COLO829 (cell line): ENCODE measurements at places on chromosomes 3 and 15.

GRCh38 chr3:19573644-19574043, 360.4 kb downstream of the EFHB start:
- no peak for DNase-seq

GRCh38 chr3:14532691-14533456, 7.3 kb downstream of the GRIP2 start:
- no peak for DNase-seq

- DNase-seq, result no peak
Measured at GRCh38 chr3:58111513-58112184, 99.1 kb downstream of the DNASE1L3 start.

GRCh38 chr3:55159016-55159415, 231.2 kb upstream of the LRTM1 start:
- no peak for DNase-seq

- DNase-seq, result peak; percentile 53
Measured at GRCh38 chr15:55168350-55168974, 28.3 kb downstream of the RSL24D1 start.

GRCh38 chr3:15810702-15811101, 12.9 kb upstream of the ANKRD28 start:
- DNase-seq, result no peak

- no peak for DNase-seq
Measured at GRCh38 chr15:92954578-92954977, 54.5 kb downstream of the CHD2 start.

- DNase-seq, result no peak
Measured at GRCh38 chr3:81300324-81300927, 461.0 kb downstream of the GBE1 start.

- no peak for DNase-seq
Measured at GRCh38 chr3:149588909-149589308, 68.9 kb downstream of the WWTR1 start.

DNA sequence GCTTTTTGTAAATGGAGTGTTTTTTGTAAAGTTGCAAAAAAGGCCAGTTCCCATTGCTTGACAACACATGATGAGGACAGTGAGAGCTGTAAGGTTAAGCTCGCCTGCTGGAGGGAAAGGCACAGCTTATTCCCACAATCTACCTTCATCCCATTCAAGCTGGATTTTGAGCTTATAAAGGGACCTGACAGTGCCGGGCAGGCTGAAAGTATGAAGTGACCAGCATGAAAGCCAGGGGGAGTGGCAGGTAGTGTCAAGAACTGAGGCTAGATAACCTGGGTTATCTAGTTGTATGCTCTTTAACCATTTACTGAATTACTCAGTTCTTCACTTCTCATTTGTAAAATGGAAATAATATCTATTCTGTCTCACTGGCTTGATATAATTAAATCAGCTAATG, 52.3 kb upstream of the KPNA4 start:
- DNase-seq, result no peak

DNA sequence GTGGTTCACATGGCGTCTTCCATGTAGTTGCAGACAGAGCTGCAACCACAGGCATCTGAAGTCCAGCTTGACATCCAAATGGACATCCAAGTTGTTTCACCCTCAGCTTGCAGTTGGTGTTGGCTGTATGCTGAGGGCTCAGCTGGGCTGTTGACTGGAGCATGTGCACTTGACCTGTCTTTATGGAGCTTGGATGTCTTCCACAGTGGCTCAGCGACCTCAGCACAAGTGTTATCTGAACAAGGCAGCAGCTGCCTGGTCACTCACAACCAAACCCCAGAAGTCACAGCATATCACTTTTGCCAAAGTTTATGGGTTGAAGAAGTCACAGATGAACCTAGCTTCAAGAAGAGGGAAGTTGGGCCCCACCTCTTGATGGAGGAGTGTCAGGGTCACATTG, 92.9 kb downstream of the TPRA1 start:
- no peak for DNase-seq

GRCh38 chr3:13087320-13087990, 14.2 kb upstream of the IQSEC1 start:
- no peak for DNase-seq

- no peak for DNase-seq
Measured at GRCh38 chr3:60571511-60571910, 679.7 kb downstream of the FHIT start.

DNA sequence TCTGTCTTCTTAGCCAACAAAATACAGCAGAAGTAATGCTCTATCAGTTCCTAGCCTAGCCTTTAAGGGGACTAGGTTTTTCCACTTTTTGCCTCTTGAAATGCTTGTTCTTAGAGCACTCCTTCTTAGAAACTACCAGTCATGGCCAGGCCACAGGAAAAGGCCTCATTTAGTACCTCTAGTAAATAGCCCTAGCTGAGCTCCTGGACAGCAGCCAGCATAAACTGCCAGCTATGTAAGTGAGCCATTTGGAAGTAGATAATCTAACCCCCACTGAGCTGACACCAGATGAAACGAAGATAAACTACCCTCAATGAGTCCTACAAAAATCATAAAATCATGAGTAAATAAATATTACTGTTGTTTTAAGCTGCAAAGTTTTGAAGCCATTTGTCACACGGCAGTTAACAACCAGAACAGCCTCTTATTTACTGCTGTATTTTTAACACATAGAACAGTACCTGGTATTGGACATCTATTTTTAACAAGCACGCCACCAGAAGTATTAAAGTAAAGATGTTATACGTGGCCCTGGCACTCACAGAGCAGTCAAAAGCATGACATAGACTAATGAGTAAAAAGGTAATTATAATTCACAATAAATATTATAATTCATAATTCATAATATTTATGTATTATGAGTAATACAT, 12.0 kb downstream of the TBC1D5 start:
- DNase-seq, result no peak

GRCh38 chr15:70343961-70344621, 246.4 kb upstream of the TLE3 start:
- no peak for DNase-seq
